ENCODE measurements at places on chromosomes 4 and X. TPM values are rescaled to one million over a fixed set of nuclear protein-coding genes. Genes with fewer than 3 reads are reported as not detected.

GRCh38 chr4:23348789-23349498 lies 540.9 kb downstream of the PPARGC1A start:
- no peak for DNase-seq

Gene GAB1
- 14.1 TPM for total RNA-seq

Gene SHOX
- not detected for total RNA-seq

DNA sequence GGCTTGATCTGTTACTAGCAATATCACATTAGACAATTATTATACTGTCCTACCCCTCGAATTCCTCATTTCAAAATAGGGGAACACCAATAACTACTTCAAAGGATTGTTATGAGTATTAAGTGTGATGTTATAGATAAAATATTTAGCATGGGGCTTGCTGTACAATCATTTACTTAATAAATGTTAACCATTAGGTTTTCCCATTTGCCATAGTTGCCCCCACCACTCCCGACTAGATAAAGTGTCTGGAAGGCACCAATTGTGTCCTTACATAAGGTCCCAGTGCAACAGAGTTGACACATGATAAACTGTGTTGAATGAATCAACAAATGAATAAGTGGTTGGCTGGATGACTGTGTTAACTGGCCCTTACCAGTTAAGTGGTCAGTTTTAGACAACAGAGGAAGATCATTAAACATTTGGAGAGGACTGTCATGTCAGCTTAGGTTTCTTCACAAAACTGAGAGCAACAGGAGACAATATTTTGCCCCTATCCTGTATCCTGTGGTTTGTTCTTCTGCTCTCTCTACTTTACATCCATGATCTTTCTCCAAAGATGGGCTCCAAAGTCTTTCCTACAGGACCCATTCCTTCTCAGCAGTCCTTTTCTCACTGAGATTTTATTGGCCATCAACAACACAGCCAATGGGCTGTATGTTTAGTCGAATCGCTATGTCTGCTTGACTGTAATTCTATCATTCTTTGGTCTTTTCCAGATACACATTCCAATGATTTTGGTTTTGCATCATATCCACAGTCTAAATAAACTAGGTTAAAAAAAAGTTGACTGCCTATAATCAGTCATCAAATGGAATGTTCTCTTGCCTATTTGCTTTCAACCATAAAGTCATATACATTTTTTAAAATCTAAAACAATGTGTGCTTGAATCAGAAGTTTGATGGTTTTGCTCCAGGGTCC lies 74.4 kb downstream of the RNF150 start:
- no peak for DNase-seq

Measured in H7 (cell line).